ENCODE measurements at places on chromosomes 2 and 18.

DNA sequence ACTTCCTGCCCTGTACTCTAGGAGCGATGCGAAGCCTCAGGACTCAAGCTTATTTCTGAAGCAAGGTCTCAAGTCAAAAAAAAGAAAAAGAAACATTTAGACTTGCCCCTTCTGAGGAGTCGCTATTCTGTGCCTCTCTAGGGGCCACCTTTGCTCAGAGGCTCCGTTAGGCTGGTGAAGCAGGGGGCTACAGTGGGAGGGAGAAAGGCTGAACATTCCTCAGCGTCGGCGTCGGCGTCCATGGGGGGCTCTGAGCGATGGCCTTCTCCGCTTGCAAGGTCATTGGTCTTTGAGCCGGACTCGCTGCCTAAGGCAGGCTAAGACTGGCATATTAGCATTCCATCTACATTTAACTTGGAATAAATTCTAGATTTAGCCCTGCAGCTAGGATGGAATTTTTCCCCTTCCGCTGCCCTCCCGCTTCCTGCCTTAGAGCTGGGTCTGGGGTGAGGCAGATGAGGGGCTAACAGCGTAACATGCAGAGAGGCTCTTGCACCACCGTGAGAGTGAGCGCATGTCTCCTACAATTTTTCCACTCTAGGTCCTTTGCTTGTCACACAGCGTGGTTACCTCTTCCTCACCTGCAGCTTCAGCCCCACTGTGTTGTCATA lies 53.6 kb upstream of the ATL2 start:
- no peak for DNase-seq

DNA sequence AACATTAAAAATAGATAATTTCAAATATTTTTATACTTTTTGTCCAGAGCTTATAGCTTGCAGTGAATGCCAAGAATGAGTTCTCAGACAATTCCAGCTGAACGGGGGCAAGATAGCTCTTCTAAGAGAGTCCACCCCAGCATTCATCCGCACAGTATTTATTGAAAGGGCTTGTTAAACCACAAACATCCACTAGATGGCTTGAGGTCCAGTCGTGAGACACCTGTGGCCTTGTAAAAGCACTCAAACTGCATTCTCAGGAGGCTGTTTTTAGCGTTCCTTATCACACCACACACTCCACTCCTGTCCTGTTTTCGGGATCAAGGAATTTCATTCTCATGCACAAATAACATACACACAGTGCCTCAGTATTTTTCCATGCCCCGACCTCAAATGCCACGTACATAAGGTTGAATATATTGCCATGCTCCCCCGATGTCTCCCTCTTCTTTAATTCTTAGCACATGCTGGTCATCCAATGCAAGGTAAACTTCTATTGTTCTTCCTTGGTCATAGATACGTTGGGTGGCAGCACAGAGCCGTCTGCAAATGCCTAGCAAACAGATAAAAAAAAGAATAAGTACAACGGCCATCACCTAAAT lies 47.4 kb downstream of the DNAJC10 start:
- DNase-seq, result no peak

DNA sequence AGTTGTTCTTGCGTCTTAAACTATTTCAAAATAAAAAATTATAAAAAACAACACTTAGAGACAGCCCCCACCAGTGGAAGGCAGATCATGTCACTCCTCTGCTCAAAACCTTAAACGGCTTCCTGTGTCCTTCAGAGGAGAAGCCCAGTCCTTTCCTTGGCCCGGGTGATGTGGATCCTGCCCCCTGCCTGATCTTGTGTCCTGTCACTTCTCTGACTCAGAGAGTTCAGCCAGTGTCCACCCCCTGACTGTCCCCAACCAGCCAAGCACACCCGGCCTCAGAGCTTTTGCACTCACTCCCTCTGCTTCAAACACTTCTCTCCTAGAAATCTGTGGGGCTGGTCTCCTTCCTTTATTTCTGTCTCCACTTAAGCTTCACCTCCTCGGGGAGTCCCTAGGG lies 35.4 kb downstream of the TOGARAM2 start:
- DNase-seq, result no peak

DNA sequence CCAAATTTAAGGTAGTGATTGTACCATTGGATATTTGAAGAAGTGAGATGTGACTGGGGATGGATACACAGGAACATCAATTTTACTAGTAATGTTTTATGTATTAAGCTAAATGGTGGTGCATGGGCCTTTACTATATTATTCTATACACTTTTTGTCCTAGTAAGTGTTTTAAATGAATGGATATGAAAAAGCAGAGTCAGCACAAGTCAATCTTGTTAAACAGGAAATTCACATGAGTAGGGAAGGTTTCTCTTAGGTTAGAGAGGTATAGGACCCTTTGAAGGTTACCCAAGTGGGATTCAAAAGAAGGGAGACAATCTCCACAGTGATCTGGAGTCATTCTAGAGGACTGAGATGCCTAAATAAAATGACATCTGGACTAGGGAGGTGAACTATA lies 71.8 kb upstream of the NCKAP5 start:
- no peak for DNase-seq

- DNase-seq, result no peak
Measured at GRCh38 chr2:96109931-96110511, 6.3 kb downstream of the ADRA2B start.

GRCh38 chr2:12734914-12735654 lies 18.3 kb downstream of the TRIB2 start:
- no peak for DNase-seq

- DNase-seq, result no peak
Measured at GRCh38 chr18:12630136-12630535, 27.8 kb downstream of the SPIRE1 start.

- no peak for DNase-seq
Measured at GRCh38 chr2:42105330-42106256, 57.8 kb downstream of the PKDCC start.

GRCh38 chr18:79864006-79864725 lies 66.4 kb downstream of the KCNG2 start:
- DNase-seq, result no peak

- DNase-seq, result peak; percentile 38
Measured at GRCh38 chr2:85826990-85827878, 61.6 kb downstream of the ST3GAL5 start.

GRCh38 chr2:46696966-46697829 lies 217.8 kb downstream of the TMEM247 start:
- DNase-seq, result no peak

DNA sequence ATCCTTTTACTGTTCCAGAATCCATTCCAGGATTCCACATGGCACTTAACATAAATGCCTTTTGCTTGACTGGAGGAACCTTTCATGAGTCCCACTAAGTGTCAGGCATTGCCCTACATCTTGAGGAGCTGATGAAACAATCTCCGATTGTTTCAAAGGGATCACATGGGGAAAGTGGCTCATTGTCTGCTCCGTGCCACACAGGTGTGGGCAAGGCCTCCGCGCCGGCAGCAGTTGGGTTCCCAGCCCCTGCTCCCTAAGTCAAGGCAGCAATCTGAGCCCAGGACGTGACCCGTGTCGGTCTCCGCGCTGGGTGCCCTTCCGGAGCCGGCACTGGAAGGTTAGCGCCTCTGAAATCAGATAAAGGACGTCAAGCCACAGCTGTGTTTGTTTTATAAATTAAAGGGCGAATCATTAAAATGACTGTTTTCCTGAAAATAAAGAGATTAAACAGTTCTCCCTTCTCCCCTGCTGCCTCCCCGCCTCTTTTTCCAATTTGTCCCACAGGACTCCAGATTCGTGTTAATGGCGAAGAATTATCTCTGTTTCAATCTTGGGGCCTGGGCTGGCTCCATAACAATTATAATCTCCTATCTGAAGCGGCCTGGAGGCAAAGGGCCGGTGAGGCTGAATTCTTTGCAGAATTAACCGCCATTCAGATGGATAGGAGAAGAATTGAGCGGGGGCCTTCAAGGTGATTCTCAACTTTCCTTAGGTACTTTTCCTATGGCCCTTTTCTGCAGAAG lies 84.3 kb upstream of the FZD7 start:
- no peak for DNase-seq

DNA sequence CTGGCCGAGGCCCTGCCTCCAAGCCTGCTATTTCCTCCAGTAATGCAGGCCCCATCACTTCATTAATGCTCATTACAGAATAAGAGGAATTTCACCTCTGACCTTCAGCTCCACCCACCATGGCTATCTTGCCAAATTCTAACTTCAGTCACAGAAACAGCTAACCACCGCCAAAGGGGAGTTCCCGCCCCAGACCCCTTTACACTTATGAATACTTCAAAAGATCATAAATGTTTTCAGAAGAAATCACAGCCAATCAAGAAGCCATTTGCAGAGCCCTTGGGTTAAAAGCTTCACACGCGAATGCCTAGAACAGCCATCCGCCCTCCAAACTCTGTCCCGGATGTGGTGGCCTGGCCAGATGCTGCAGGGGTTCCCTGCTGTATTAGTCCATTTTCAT lies 73.8 kb upstream of the TWIST2 start:
- no peak for DNase-seq

DNA sequence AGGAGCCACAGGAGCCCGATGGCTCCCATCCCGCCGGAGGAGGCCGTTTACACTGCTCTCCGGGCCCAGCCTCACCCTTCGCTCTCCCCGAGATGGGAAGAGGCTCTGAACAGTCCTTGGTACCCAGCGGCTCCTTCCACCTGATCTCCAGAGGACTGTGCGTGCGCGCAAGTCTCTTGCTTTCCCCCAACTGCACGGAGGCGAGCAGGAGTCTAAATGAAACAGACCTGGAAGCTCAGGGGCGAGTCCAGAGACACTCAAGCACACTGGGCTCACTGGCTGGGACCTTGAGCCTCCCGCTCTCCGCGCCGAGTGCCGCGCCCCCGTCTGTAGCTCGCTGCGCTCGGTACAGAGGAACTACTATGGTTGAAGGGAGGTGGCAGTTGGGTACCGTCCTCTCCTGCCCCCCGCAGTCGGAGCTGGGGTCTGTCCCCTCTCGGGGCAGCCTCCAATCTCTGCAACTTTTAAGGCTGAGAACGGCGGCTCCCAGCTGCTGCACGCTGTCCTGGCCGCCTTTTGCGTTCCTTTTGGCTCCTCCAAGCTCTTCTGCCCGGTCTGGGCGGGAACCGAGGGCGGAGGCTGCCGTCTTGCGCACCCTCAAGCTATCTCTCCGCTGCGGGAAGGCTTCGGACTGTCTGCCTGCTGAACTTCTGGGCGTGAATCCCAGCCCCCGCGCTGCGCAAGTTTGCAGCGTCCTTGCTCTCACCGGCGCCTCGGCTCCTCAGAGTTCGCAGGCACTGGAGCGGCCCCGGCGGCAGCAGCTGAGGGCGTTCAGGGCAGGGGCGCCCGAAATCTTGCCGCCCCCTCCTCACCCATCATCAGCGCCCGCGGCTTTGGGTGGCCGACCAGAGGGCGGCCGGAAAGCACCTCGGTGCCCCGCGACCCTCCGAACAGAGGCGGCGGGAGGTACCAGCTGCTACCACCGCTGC lies 491 bp downstream of the ALK start:
- no peak for DNase-seq

- no peak for DNase-seq
Measured at GRCh38 chr2:102185347-102185746, 1.5 kb upstream of the IL1RL2 start.

DNA sequence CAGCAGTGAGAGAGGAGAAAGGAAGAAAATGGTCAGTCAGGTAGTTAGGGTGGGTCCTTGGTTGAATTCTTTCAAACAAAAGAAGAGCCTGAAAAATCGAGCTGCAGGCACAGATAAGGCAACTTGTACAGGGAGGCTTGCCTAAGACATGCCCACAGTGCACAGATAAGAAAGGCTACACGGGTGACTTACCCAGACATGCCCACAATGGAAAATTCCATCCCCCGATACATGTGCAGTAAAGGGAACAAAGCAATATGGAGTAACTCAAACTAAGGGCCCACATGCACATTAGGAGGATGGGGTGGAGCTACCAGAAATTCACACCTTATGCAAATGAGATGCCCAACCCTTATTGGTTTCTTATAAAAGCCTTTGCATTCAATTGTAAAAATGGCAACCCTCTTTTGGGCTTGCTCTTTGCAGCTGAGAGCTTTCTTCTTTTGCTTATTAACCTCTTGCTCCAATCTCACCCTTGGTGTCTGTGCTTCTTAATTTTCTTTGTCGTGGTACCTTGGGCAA lies 110.3 kb upstream of the RMP24 start:
- DNase-seq, result no peak

DNA sequence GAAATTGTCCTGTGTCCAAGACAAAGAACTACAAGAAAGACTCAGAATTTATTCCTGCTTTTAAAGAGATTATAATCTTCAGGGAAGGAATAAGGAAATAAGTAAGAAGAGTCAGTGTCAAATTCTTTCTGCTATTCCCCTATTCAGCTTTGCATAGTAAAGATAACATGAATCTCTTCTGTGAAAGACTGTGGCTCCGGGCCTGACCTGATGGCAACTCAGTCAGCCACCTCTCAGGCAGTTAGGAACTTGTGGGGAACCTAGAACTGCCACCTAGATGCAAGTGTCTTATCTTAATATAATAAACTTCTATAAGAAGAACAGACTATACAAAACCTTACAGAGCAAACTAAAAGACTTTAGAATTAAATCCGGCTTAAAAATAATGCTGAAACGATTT lies 382.0 kb downstream of the RAD51AP2 start:
- DNase-seq, result no peak

DNA sequence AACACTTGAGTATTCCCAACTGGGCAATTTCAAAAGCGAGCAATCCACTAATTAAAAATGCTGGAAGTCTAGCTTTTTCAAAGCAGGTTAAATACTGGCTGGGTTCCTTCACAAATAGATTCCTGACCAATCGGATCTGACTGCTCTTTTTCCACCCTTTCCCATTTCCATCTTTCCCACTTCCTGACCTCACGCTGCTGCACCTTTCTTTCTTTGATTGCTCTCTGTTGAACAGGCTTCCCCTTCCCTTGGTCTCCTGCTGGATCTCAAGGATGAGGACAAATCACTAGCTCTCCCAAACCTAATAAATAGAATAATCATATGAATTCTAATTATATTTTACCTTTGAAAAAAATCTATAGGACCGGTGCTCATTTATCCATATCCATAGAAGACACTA lies 121.2 kb downstream of the TCF4 start:
- no peak for DNase-seq

DNA sequence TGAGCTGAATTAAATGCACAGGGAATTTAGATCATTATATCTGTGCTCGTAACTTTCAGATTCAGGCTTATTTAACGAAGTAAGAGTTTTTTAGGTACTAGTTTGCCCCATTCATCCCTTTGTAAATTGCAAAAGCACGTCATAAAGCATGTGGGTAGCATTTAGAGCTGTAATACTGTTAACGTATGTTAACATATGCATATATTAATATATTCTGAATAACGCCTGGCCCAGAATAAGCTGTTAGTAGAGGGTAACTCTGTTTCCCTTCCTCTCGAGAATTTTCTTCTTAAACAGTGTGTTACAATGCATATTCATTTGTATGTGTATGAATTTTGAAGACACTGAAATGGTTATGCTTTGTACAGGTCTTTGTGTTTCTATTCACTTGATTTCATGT lies 30.5 kb downstream of the KDM3A start:
- DNase-seq, result no peak

DNA sequence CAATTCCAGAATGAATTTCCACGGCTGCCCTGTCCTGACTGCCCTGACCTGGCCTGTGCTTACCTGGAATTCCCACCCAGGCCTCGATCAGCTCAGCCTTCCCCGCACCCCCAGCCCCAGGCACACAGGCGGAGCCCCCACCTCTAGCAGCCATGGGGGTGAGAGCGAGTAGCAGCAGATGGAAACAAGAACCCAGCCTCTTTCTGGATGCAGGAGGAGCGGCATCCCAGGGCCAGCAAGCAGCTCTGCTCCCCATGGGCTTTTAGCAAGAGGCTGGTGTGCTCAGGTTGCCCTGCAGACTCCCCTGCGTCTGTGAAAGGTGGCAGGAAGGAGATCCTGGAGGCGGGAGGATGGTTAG lies 101.8 kb downstream of the TPO start:
- DNase-seq, result no peak

All from bone marrow (tissue), 2 donors.